Left ventricle myocardium inferior (tissue), 1 donor: ENCODE measurements at places on chromosomes 7 and 10.

DNA sequence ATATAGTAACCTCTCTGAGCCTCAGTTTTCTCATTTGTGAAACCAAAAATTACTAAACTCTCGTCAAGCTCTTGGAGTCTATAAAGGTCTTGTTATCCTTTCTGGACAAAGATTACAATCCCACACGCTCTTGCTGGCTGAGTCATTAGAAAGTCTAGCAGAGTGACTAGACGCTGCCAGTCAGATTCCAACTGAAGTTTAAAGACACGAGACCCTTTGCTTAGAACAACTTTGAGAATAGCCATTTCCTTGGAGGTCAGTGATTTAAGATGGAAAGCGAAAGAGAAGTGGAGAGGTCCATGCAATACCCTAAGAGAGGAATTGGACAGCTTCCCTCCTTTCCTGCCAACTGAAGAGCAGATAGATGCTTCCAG is 119.5 kb downstream of the APBB1IP start:
- DNase-seq = no peak

DNA sequence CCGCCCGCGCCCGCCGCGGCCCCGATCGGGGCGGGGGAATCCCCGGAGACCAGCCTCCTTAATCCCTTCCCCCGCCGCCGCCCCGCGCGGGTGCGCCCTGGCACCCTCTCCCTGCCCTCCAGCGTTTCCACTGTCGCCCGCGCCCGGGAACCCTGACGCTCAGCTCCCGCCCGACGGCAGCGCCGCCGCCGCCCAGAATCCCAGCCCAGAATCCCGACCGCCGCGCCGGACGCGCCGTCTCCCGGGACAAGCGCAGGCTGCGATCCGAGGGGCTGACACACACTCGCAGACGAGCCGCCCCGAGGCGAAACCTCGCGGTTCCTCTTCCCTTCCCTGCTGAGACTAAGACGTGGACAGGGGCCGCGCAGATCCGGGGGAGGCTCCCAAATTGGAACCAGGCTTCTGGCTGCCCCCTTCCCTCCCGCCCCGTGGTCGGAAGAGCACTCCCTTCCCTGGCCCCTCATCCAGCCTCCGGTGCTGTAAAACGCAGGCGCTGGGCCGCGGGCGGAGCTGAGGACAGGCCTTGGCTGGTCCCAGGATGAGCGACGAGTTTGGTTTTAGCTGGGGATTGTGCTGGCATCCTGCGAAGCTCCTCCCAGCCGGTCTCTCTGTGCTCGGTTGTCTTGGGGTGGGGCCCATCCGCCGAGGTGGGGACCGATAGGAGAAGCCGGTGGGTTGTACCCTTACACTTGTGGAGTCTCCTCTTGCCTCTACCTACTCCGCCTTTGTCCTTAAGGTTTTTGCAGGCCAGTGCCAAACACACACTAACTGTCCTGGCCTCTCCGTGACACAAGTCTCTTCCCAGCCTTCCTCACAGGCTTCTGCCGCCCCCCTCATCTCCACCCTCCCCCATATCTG is 1.1 kb downstream of the MARVELD1 start:
- DNase-seq = peak; percentile 78

DNA sequence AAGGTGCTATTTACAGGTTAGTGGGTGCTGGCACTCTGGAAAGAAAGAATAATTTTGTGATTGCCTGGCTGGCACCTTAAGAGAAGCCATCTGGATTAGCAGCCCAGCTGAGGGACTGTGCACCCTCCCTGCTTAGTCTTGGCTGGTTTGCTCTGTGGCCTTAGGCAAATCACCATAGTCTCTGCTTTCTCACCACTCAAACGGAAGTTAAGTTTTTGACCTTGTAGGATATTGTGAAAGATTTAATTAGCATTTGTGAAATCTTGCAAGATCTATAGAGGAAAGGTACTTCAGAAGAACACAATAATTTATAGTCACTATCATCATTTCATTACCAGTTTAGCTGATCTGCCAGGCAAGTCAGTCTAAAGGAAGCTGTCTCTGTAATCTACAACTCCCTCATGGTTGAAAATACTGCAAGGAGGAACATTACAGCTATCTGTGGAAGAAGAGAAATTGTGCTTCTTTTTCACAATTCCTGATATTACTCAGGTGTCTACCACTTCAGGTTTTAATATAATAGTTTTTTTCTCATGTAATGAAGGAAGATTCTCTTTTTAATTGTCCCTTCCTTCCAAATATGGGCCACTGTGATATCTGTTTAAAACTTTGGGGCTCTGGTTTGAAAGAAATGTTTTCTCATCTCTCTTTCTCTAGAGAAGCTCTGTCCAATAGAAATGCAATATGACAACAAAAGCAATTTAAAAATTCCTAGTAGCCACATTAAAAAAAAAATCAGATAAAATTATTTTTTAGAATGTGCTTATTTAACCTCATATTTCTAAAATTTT is 219.6 kb downstream of the PTEN start:
- DNase-seq = no peak

DNA sequence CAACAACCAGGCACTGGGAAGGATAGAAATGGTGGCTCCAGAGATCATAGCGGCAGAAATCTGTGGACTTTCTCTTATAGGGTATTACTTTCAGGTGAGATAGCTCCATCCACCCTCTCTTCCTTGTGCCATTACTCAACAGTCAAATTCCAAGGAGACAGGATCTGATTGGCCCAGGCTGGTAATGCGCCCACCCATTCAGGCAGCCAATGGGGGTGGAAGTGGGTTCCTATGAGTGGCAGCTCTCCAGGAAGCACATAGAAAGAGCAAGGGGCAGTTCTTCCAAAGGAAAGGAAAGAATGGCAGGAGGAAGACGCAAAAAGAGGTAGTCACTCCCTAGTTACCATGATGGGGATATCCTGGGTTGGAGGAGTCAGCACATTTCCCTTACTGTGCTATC is 94.4 kb downstream of the STRA8 start:
- DNase-seq = no peak

GRCh38 chr7:149870274-149870673 is 3.5 kb upstream of the ATP6V0E2 start:
- no peak for DNase-seq
